ENCODE measurements at places on chromosomes 11 and 22. TPM values are rescaled to one million over a fixed set of nuclear protein-coding genes. Genes with fewer than 3 reads are reported as not detected.

The MCAM gene
- total RNA-seq: 153 TPM

The KRTAP5-1 gene
- not detected for total RNA-seq

The OR5AN1 gene
- not detected for total RNA-seq

The MYBPC3 gene
- total RNA-seq: not detected

The UPK3A gene
- not detected for total RNA-seq

The HEPN1 gene
- not detected for total RNA-seq

The TMEM191B gene
- not detected for total RNA-seq

The TRIM48 gene
- not detected for total RNA-seq

The KRTAP5-2 gene
- total RNA-seq: not detected

The PDE2A gene
- total RNA-seq: 3.6 TPM

The SESN3 gene
- total RNA-seq: 45.5 TPM

The DDI1 gene
- not detected for total RNA-seq

The OR5W2 gene
- not detected for total RNA-seq

The SHISAL1 gene
- total RNA-seq: 3.3 TPM

The SVIP gene
- 0.75 TPM for total RNA-seq

The CUL5 gene
- 22.8 TPM for total RNA-seq

The HORMAD2 gene
- total RNA-seq: not detected

The SYT8 gene
- total RNA-seq: not detected

The ADM2 gene
- 9.4 TPM for total RNA-seq

The VPREB1 gene
- not detected for total RNA-seq

The HBE1 gene
- total RNA-seq: not detected

The B4GAT1 gene
- 35.6 TPM for total RNA-seq

The CASP5 gene
- total RNA-seq: not detected

The NRXN2 gene
- total RNA-seq: 15.9 TPM

The PDE3B gene
- total RNA-seq: 4.7 TPM

The DENND6B gene
- 1.4 TPM for total RNA-seq

The MS4A18 gene
- not detected for total RNA-seq

The MMP12 gene
- total RNA-seq: not detected

The MS4A15 gene
- total RNA-seq: not detected

The OR52N4 gene
- total RNA-seq: not detected

The SLC29A2 gene
- not detected for total RNA-seq

The SYT9 gene
- total RNA-seq: not detected

The SPTBN2 gene
- total RNA-seq: 1.4 TPM

The SUSD2 gene
- total RNA-seq: 50.7 TPM

The MS4A6E gene
- total RNA-seq: not detected

The LYVE1 gene
- total RNA-seq: 4.1 TPM

The CCDC89 gene
- total RNA-seq: 7.1 TPM

The CDKN1C gene
- 34.2 TPM for total RNA-seq

The LARGE2 gene
- not detected for total RNA-seq

The BBS1 gene
- total RNA-seq: 49.4 TPM

The OR6A2 gene
- not detected for total RNA-seq

The RTCB gene
- total RNA-seq: 65.0 TPM

The PRG3 gene
- not detected for total RNA-seq

The FOLR2 gene
- not detected for total RNA-seq

The PANX3 gene
- not detected for total RNA-seq

The VPS51 gene
- 679 TPM for total RNA-seq

The LRRC75B gene
- total RNA-seq: 8.1 TPM

The TRIM49D2 gene
- not detected for total RNA-seq

The UBASH3B gene
- 2.6 TPM for total RNA-seq

The FGF19 gene
- total RNA-seq: not detected

The SLC5A12 gene
- not detected for total RNA-seq

The LRP4 gene
- 5.5 TPM for total RNA-seq

All from cardiac ventricle fibroblast (primary cell).